ENCODE measurements at places on chromosomes 11 and 22.

DNA sequence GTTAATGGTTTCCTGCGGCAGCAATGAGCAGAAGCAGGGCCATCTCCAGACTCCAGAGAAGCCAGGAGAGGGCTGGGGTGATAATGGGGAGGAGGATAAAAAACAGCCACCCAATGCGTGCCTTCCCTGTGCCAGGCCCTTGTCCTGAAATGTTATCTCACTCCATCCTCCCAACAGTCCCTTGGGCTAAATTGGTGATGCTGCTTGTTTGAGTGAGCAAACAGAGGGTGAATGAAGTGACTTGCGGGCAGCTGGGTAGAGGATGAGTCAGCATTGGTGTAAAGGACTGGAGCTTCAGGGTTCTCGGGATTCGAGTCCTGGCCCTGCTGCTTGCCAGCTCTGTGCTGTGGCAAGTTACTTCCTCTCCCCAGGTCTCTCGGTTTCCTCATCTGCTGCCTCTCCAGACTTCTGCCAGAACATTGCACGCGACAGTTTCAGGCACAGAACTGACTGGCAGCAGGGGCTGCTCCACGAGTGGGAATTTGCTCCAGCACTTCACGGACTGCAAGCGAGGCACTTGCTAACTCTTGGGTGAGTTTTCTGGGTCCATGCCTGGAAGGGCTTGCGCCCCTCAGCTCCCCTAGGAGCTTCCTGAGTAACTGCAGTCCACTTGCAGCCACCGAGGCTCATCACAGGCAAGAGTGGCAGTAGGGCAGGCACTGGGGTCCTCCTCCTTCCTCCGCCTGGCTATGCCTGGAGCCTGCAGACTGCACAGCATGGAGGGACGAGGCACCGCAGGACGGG, at the start of gene P2RY6:
Gene P2RY6, plus strand, starts transcription at position 403 of the 744 bp plus-strand sequence. CDS start 24,181 bp downstream, outside the sequence.
- peak; percentile 47 for DNase-seq

DNA sequence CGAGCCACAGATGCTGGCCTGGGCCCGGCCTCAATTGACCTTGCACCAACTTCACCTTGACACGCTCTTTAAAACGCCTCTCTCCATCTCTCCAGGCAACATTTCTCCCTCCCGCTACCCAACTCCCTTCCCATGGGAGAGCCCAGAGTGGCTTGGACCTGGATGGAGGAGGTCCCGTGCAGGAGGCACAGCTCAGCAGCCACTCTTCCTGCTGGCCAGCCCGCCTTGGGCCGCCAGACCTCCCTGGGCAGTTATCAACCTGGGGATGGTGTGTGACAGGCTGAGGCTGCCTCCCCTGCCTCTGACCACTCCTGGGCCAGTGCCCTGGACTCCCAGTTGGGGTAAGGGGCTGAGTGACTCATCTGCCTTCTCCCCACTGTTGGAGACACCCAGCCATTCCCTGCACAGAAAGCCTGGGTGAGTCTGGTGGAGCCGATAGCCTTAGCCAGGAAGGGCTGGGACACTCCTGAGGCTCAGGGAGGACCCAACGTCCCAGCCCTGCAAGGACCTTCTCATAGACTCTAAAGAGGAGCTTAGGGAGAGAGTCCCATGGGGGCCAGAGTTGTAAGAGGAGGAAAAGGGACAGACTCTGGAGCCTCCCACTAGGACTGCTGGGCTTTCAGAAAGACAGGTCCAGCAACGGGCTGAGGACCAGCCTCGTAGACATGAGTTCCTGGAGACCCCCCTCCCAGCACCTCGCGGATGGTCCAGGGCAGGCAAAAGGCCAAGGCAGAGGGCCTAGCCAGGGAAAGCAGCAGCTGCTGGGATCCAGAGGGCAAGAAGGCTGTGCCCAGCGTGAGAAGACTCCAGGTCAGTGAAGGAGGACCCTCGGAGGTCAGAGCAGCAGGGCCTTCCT, 131.7 kb downstream of the CEP164 start:
- no peak for DNase-seq

DNA sequence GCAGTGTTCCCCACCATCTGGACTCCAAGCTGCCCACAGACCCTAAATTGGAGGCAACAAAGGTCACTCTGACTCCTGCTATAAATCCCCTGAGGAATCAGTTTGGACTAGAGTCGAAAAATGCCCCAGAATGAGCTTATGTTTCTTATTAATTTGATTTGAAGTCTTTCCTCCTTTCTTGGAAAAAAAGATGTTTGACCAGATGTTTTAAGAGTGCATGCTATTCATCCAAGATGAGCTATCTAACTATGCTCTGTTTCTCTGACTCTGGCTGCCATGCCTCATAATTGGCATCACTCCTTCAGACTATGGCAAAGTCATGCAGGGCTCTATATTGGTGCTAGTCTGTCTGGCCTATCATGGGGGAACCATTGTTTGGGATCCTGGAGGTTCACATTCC, 174.0 kb downstream of the SPON1 start:
- DNase-seq, result no peak

GRCh38 chr11:69919659-69920344, 100.6 kb upstream of the FGF3 start:
- DNase-seq, result no peak

DNA sequence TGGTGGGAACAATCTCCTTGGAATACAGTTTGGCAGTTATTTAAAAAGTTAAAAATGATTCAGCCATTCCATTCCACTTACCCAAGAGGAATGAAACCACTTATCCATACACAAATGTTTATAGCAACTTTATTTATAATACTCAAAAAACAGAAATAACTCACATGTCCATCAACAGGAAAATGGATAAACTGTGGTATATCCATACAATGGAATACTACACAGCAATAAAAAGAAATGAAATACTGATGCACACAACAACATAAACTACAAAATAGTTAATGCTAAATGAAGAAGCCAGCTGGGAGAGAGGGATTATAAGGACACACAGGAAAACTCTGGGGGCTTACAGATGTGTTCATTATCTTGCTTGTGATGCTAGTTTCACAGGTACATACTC, 64.7 kb downstream of the FCHSD2 start:
- DNase-seq, result no peak

DNA sequence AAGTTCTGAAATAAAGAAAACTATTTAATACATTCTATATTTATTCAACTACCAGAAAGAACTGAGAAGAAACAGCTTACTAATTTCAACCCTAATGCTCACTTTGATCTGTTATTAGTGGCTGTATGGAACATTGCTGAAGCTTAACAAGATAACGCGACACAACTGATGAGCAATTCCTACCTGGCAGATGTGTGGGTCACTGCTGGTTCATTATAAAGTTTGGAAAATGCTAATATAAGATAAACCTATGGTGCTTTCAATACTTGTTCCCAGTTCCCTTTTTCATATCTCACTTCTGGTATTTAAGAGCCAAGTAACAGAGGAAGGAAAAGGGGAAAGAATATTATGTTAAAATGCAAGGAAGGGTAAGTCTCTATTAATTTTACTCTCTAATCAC, 10.5 kb downstream of the CTSC start:
- no peak for DNase-seq

DNA sequence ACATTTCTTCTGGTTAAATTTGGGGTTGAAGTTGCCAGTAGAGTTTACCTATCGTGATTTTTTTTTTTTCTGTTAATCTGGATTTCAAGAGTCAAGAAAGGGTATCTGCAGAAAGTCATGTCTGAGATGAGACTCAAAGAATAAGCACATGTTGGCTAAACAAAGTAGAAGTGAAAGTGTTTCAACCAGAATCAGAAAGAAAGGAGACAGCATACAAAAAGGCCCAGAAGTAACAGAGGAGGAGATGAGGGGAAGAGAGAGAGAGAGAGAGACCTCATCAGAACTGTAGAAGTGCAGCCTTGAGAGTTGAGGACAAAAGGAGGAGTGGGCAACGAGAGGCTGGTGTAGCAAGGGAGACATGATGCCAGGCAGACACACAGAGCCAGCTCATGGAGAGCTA, 54.9 kb downstream of the SVIP start:
- DNase-seq, result no peak

DNA sequence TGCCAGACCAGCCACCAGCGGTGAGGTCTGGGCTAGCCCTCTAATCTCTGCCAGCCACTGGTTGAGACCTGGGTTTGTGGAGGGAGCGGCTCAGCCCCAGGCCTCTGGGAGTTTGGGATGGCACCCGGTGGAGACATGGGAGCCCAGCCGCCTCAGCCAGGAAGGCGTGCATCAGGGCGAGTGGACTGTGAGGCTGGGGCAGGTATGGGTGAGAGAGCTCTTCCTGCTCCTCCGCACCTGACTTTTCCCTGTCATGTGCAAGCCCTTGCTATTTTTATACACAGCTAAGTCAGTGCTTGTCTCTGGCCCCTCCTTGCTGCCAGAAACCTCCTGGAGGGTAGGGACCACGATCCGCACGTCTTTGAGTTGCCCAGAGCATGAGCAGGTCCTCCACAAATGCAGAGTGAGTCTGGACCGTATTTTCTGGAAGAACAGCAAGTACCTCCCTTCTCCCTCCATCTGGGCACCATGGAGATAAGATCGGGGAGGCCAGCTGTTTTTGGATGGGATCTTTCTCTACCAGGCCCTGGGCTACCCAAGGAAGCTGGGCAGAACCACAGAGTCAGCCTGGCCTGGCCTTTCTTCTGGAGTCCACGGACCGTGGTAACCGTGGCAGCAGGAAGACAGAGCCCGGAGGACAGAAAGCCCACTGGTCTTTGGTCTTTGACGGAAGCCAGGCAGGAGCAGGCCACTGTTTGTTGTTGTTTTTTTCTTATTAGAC, 53.3 kb downstream of the IGLL1 start:
- no peak for DNase-seq

DNA sequence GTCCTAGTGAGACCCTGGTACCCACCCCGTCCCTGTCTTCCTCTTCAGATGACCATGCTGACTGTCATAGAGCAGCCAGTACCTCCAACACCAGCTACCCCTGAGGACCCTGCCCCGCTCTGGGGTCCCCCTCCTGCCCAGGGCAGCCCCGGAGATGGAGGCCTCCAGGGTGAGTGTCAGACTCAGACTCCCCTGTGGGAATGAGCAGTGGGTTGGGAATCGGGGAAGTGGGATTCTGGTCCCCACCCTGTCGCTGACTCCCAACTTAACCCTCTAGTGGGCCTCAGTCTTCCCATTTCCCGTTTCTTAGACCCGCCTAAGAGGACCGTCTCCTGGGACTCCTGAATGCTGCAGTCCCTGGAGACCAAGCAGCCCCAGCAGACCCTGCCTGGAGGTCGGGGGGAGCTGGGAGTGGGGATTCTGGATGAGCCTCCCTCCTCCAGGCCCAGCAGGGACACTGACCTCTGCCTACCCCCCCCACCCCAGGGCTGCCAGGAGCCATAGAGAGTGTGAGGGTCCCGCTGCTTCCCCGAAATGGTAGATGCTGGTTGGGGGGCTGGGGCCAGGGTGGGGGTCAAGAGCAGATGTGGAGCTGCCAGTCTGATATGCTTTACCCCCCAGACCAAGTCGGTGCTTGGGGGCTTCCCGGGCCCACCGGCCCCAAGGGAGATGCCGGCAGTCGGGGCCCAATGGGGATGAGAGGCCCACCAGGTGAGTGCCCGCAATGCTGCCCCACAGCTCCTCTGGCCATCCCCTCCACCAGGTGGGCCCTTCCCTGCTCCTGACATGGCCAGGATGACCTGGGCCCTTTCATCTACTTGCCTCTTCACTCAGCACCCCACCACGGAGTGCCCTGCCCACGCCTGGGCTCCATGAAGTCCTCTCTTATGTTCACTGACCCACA, 25.5 kb downstream of the EMID1 start:
- DNase-seq, result no peak

DNA sequence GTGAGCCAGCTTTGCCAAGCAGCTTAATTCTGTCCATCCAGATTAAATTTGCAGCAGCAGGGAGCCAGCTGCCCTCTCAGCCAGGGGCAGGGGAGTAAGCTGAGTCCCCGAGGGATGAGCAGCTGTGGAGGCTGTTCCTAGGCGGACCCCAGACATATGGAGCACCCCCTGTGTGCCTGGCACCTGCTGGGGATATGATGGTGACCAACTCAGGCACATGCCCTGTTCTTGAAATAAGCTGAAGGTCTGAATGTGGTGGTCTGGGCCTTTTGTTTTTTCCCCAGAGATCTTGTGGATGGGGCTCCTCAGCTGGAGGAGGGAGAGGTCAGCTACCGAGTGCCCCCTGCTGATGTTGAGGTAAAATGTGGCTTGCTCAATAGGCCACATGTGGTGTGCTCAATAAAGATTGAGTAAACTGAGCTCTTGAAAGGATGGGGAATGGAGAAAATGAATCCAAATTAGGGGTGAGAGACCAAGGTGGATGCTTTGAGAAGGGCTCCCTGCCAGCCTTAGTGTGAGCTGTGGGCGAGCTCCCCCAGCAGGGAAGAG, 103.3 kb upstream of the NNMT start:
- DNase-seq, result no peak

GRCh38 chr11:15941206-15941770, 415.1 kb downstream of the SOX6 start:
- no peak for DNase-seq

DNA sequence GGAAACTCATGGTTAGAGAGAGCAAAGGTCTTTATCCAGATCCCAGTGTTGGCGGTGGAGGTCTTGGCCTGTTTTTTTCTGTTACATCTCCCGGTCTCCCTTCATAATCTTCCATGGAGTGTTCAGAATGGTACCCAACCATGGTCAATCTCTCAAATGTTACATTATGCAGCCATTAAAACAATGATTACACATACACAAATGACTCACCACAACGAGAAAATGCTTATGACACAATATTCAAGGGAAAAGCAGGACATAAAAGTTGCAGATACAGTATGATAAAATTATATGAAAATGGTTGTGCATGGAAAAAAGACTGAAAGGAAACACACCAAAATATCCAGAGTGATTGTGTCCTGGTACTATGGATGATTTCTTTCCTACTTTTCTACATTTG, 17.8 kb upstream of the CSNK1E start:
- no peak for DNase-seq
